ENCODE measurements at places on chromosomes 2 and 18. TPM values are rescaled to one million over a fixed set of nuclear protein-coding genes. Genes with fewer than 3 reads are reported as not detected.

DNA sequence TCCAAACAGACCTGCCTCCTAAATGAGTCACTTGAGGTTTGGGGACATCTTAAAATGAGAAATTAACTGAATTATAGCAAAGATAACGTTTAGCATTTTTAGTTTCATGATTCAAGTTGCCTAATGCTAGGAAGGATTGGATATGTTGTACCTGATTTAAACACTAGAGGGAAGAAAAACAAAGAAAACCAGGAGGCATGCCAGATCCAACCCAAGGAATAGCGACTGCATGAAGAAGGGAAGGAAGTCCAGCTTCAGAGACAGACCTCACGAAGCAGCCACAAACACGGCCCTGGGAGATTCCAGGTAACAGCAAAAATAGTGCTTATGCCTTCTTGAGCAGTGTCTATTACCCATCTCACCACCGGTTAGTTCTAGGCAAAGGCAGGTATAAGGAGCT is 499.9 kb upstream of the SPHKAP start:
- no peak for DNase-seq
- no peak overlapping the region for H3K27ac ChIP-seq
- H3K4me1 ChIP-seq: no peaks in the 10 kb centered on the region
- H3K4me3 ChIP-seq: no peak overlapping the region
- no peaks in the 10 kb centered on the region for H3K36me3 ChIP-seq
- no peaks in the 10 kb centered on the region for H3K27me3 ChIP-seq

The SLC1A4 gene
- 1.6 TPM for total RNA-seq

The SCYGR4 gene
- total RNA-seq: not detected

DNA sequence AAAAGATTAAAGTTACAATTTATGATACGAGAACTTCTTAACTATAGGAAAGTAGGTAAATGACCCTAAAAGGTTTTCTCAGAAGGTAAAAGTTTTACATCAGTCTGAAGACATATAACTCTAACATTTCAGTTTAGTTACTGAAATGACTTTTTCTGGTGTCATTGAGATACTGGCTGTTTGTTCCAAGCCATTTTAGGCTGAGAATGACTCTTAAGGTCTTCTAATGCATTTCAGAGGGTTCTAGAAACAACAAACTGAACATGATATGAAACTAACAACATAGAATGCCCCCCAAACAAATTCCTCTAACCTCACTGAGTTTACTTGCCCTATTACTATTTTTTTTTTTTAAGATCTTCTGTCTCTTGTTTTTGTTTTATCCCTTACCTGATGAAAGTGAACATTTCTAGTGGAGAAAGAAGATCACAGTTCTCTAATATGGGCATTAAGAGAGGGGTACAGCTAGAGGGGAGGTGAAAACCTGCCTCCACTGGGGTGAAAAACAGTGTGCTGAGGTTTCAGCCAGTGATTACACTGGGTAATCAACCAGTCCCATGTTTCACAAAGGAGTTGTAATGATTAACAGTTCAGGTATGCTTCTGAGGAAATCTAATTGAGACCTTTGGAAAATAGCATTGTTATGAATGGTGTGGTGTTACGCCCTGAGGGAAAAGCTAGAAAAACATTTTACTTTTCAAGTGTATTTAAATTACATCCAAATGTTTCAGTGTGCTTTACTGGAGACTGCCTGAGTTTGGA is 11.2 kb downstream of the NABP1 start:
- H3K27ac ChIP-seq: peak overlapping the region; percentile 64
- no peak overlapping the region for H3K4me3 ChIP-seq
- peaks cover 1% of the 10 kb centered on the region for H3K36me3 ChIP-seq
- H3K27me3 ChIP-seq: no peaks in the 10 kb centered on the region

DNA sequence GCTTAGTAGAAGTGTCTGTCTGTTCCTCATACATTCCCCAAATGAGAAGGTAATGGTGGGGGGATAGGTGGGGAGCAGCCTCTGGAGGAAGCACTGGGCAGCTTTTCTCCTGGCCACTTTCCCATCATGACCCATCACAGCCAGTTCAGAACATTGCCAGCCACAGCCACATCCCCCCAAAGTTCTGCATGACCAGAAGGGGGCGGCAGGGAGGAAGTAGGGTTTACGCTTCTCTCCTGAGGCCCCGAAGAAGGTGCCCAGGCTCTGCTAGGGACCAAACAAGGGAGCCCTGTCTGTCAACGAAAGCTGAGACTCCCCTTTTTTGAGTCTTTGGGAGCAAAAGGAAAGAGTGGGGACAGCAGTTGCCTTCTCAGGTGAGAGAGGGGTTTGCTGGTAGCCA is 7.7 kb downstream of the IGFBP5 start:
- H3K36me3 ChIP-seq: no peaks in the 10 kb centered on the region
- peak; percentile 84 for DNase-seq
- H3K4me3 ChIP-seq: no peak overlapping the region
- H3K27me3 ChIP-seq: peaks cover 24% of the 10 kb centered on the region

DNA sequence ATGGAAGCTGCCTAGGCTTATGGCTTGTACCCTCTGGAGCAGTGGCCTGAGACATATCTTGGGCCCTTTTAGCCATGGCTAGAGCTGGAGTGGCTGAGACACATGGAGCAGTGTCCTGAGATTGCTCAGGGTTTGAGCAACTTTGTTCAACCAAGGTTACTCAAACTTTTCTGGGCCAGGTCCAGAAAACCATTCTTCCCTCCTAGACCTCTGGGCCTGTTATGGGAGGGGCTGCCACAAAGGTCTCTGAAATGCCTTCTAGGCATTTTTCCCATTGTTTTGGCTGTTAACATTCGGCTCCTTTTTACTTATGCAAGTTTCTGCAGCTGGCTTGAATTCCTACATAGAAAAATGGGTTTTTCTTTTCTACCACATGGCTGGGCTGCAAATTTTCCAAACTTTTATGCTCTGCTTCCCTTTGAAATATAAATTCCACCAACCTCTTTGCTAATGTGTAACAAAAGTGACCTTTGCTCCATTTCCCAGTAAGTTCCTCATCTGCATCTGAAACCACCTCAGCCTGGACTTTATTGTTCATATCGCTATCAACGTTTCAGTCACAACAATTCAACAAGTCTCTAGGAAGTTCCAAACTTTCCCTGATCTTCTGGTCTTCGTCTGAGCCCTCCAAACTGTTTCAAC is 84.9 kb upstream of the MAP4K3 start:
- H3K27me3 ChIP-seq: no peaks in the 10 kb centered on the region
- peaks cover 53% of the 10 kb centered on the region for H3K36me3 ChIP-seq
- H3K4me1 ChIP-seq: peaks cover 25% of the 10 kb centered on the region
- H3K4me3 ChIP-seq: no peak overlapping the region

DNA sequence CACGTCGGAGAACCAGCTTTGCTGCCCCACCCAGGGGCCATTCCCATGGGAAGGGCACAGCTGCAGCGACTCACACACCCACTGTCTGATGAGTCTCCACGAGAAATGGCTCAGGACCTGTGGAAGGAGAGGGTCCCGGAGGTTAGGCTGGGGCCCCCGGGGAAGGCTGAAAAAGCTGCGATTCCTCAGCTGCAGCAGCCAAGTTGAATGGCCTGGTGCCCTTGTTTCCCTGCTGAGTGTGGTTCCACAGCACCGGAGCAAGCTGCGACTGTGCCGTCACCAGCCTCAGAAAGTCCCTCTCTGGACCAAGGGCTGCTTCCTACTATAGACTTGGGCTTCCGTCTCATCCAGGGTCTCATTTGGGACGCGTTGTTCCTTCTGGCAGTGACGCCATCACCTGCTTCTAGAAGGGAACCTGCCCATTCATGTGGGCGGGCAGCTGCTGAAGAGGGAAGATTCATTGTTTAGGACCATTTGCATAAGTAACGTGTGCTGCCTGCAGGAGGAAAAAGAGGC is 180.2 kb downstream of the INHBB start:
- peaks cover 23% of the 10 kb centered on the region for H3K4me1 ChIP-seq
- no peak overlapping the region for H3K27ac ChIP-seq
- no peak overlapping the region for H3K4me3 ChIP-seq
- no peak for DNase-seq
- H3K27me3 ChIP-seq: peaks cover 21% of the 10 kb centered on the region

GRCh38 chr2:81194581-81194980 is 890.0 kb upstream of the LRRTM1 start:
- H3K27me3 ChIP-seq: no peaks in the 10 kb centered on the region
- DNase-seq: no peak
- H3K36me3 ChIP-seq: peaks cover 3% of the 10 kb centered on the region
- H3K4me1 ChIP-seq: no peaks in the 10 kb centered on the region

Measured in WTC11 (cell line).